NCI-H524 (cell line): ENCODE measurements at places on chromosomes 3 and 15.

DNA sequence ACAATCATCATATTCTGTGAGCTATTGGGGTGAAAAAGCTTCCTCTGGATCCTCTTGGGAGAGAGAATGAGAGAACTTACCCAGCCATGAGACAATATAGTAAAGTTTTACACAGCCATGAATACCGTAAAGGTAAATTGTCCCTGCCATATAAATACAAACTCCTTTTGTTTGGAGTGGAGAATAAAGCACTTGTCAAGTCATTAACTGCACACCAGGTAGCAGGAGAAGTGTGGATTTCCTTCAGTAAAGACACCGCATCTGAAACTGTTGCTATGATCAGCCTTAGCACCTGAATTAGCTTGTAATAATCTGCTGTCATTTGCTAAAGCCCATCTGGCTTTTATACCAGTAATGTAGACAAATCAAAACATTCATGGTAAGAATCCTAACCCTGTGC lies 336.6 kb upstream of the SLCO3A1 start:
- DNase-seq: no peak

- no peak for DNase-seq
Measured at GRCh38 chr3:10996345-10997013, 3.9 kb downstream of the SLC6A1 start.

- DNase-seq: no peak
Measured at GRCh38 chr3:190860521-190860920, 2.0 kb downstream of the GMNC start.

GRCh38 chr3:12924437-12924836 lies 83.1 kb upstream of the RPL32 start:
- DNase-seq: no peak

GRCh38 chr3:73401616-73402279 lies 223.0 kb downstream of the PDZRN3 start:
- no peak for DNase-seq

DNA sequence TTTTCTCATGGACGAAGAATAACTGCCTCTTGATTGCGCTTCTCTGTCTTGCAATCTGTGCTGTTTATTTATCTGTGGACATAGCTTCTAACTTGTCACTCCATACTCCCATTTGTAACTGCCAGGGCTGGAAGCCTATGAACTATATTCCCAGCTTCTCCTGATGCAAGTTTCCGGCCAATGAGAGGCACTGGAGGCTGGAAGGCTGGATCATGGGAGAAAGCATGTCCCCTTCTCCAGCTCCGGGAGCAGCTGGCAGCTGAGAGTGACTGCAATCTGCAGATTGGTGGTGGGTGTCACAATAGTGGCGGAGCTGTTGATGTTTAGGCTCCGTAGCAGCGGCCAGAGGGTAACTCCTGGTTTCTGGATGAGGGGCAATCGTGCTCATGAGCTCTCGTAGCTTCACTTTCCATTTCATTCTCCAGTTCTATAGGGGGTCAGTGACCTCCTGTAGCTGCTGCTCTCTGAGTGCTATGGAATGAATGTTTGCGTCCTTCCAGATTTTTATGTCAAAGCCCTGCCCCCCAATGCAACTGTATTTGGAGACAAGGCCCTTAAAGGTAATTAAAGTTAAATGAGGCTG lies 35.7 kb upstream of the PCSK6 start:
- no peak for DNase-seq

DNA sequence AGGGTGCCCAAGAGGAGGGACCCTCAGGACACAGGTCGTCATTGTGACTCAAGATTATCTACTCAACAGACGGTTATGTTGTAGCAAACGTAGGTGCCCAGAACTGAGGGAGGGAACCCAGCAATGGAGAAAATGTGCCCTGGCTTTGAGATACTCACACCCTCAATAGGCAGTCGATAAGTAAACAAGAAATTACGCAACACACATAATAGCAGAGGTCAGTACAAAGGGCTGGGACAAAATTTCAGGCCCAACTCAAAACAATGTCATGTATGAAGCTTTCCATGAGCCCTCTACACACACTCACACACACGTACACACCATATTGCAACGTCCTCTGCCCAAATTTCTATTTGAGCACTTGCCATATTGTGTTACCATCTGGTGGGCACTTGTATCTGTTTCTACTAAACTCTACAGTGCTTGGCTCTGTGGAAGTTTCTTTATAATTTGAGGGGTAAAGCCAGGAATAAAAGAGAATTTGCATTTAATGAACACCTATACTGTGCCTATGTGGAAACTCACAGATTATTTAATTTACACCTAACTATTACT lies 114.6 kb upstream of the TRIM42 start:
- peak; percentile 31 for DNase-seq

GRCh38 chr3:160180581-160181216 lies 44.5 kb upstream of the C3orf80 start:
- no peak for DNase-seq

DNA sequence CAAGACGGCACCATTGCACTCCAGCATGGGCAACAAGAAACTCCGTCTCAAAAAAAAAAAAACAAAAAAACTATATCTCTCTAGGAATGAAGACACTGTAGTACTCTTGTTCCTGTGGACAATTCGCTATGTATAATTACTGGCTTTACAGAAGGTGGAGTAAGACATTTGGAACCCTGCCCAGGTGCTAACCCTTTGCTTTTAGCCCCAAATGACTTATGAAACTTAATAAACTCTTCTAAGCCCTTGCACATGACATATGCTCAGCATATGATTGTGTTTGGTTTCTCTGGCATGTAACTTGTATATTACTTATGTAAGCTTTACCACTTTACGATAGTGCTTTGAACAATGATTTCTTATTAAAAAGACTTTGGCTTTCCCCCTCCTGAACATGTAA lies 27.3 kb upstream of the PRTG start:
- DNase-seq: peak; percentile 42

GRCh38 chr15:68595260-68595564 lies 16.4 kb downstream of the CORO2B start:
- DNase-seq: no peak

DNA sequence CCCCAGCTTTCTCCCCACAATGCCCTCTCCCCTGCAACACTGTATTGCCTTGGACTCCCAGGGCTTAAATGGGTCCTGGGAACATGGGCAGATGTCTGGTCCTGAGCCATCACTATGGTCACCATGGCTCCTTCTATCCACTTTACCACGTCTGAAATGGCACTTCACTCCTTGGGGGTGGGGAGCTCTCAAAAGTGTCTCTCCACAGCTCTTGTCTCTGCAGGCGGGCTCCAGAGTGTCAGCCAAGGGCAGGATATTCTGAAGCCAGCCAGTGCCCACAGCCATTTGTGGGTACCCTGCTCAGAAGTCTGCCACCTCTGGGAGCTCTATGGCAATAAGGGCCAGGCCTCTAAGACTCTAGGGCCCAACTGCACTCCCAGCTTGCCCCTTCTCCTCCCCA lies 163.9 kb downstream of the PPM1L start:
- peak; percentile 89 for DNase-seq

GRCh38 chr3:170869239-170869590 lies 780 bp downstream of the RPL22L1 start:
- DNase-seq: no peak

GRCh38 chr15:40949756-40950207 lies 3.5 kb upstream of the CHAC1 start:
- no peak for DNase-seq

- DNase-seq: no peak
Measured at GRCh38 chr15:90495067-90495466, 34.7 kb upstream of the CRTC3 start.

DNA sequence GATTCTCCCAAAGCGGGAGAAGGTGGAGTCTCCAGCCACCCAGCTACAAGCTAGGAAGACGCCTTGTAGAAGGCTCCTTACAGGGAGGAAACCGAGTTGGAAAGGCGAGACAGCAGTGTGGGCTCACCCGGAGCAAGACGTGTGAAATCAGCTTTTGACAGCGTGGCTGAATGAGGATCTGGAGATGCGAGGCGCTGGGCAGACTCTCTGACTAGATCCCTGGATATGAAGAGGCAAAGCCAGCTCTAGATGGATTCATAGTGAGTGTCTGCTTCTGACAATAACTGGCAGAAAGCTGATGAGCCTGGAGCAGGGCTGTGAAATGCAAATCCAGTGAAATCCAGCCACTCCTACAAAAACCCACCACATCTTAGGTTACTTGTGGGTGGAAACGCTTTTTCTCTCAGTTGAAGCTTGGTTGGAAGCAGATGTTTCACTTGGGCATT lies 41.0 kb downstream of the GOLGA6A start:
- DNase-seq: no peak

DNA sequence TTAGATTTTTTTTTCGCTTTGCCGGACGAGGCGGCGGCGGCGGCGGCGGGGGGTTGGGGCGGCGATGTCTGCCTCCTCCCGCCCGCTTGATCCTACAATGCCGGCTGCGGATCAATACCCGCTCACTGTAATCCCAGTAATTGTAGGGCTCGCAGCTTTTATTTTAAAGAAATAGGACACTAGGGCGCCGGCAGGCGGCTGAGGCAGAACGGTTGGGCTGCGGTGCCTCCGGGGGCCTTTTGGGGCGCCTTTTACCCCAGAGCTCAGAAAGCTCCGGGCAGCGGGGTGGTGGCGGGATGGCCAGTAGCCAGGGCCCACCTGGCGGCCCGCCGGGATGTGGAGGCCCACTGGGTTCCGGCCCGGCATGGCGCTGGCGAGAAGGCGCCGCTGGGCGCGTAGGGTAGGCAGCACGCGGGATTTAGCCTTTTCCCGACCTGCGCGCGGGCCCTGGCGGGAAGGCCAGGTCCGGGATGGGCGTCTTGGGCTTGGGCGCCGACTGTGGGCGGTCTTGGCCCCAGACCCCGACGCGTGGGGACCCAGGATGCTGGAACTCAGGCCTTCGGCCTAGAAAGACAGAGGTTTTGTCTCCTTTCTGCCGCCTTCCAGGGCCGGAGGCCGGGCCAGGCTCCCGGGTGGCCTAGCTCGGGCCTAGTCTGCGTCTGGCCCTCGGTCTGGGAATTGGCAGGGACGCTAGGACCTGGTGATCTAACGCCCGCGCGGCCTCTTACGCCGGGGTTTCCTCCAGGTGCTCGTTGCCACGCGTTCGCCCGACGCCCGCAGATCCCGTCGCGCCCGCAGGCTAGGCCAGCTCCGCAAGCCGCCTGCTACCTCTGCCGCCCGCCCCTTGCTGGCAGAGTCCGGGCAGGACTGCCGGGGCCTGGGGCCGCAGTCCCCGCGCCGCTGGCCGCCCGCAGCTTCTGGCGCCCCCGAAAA lies 15.5 kb upstream of the ONECUT1 start:
- no peak for DNase-seq

DNA sequence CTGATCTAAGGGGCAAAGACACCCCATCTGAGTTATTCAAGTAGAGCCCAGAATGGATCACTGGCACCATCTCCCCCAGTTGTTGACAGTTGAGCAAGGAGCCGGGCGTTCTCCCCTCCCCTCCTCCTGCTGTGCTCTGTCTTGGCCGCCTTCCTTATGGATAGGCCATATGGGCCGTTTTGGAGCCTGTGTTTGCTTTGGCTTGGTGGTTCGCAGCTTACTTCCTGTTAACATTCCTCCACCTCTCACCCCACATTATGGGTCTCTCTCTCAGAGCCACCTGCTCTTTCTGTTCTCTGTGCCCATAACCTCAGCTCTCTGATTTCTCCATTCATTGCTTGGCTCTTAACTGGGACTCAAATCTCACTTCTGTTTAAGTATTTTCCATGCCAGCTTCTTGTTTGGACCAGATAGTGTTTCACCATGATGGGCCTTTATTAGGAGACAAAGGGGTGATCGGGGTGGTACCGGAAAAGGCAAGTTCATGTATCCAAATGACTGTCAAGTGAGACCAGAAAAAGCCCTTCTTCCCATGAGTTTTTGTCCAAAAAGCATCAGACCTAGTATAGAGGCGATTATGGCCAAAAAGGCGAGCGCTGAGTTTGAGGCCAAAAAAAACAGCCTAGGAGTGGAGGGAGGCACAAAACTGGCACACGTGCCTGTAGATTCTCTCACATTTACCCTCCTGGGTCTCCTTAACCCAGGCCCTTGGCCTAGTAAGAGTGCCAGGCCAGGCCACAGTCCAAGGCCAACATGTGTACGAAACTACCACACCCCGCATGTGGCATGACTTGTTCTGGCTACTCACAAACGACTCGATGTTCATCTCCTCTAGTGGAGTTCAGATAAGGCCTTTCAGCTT lies 62.6 kb downstream of the DUT start:
- DNase-seq: peak; percentile 75

GRCh38 chr15:39663704-39664250 lies 82.9 kb downstream of the THBS1 start:
- DNase-seq: no peak

DNA sequence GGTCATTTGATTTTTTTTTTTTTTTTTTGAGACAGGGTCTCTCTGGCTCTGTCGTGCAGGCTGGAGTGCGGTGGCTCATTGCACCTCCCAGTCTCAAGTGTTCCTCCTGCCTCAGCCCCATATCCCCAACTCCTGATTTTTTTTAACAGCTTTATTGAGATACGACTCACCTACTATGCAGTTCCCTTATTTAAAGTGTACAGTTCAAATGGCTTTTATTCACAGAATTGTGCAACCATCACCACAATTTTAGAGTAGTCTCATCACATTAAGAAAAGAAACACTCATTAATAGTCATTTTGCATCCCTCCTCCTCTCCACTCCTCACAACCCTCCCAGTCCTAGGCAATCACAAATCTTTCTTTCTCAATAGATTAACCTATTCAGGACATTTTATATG lies 1.9 kb upstream of the TRA2B start:
- no peak for DNase-seq

GRCh38 chr3:129022114-129023007 lies 21.3 kb downstream of the EFCC1 start:
- no peak for DNase-seq

GRCh38 chr15:23642413-23643044 lies 5.1 kb downstream of the MAGEL2 start:
- peak; percentile 71 for DNase-seq

- no peak for DNase-seq
Measured at GRCh38 chr3:43932921-43933320, 242.2 kb downstream of the ABHD5 start.

GRCh38 chr3:183775781-183776180 lies 49.6 kb downstream of the MAP6D1 start:
- DNase-seq: no peak

- no peak for DNase-seq
Measured at GRCh38 chr15:92421976-92422375, 28.3 kb downstream of the ST8SIA2 start.

GRCh38 chr15:67865331-67865730 lies 25.5 kb upstream of the RNU6-1 start:
- no peak for DNase-seq

DNA sequence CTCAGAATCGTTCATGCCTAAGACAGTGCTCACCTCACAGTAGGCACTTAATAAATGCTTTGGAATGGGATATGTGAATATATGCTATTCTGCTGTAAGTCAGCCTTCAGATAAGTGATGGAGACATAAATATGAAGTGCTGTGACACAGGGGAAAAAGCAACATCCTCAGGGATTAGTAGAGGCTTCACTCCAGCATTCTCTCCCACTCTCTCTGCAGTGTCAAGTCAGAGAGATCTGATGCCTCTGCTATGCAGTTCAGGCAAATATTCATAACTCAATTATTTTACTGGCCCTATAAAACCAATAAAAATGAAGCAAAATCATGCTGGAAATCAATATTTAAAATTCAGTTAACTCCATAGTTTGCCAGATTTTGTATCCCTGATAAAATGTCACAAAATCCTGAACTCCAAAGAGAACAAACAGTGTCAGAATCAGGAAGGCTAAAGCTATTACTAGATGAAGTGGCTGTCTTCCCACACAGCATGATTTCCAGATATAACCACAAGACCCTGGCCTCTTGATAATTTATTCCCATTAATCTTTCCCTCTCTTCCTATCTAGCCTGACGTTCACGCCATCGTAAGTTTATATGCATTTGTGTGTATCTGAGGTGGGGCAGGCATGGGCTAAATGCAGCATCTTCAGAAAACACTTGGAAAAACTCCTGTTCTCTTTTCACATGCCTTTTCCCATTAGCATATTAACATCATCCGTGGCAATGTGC lies 278.9 kb upstream of the ATP11B start:
- DNase-seq: no peak
